ENCODE measurements at places on chromosomes 6 and 20.
A peak's percentile ranks its signal among the peaks of the same experiment; 100 is the strongest.

GRCh38 chr6:137016356-137016755 lies 28.4 kb downstream of the IL20RA start:
- no peak for DNase-seq

- DNase-seq: no peak
Measured at GRCh38 chr6:34195726-34196115, 41.0 kb upstream of the HMGA1 start.

- DNase-seq: no peak
Measured at GRCh38 chr6:130610303-130610702, 216.9 kb upstream of the SMLR1 start.

DNA sequence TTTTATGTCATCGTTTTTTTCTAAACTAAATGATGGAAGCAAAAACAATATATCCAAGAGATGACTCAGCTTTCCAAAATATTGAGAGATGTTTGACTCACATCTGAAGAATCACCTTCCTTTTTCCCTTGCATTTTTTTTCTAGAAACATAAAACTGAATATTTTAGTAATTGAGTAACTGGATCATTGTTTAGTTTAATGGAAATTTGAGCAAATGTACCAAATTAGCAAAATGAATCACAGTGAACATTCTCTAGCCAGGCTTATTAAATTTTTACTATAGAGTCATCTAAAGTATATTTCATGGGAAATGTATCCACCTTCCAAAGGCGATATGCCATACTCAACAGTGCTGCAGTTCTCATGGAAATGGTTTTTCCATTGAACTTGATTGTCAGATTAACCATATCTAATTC lies 145.5 kb downstream of the TENT5A start:
- no peak for DNase-seq

GRCh38 chr20:51050531-51051075 lies 27.7 kb upstream of the KCNG1 start:
- no peak for DNase-seq

GRCh38 chr6:53532061-53532797 lies 12.7 kb downstream of the GCLC start:
- no peak for DNase-seq

DNA sequence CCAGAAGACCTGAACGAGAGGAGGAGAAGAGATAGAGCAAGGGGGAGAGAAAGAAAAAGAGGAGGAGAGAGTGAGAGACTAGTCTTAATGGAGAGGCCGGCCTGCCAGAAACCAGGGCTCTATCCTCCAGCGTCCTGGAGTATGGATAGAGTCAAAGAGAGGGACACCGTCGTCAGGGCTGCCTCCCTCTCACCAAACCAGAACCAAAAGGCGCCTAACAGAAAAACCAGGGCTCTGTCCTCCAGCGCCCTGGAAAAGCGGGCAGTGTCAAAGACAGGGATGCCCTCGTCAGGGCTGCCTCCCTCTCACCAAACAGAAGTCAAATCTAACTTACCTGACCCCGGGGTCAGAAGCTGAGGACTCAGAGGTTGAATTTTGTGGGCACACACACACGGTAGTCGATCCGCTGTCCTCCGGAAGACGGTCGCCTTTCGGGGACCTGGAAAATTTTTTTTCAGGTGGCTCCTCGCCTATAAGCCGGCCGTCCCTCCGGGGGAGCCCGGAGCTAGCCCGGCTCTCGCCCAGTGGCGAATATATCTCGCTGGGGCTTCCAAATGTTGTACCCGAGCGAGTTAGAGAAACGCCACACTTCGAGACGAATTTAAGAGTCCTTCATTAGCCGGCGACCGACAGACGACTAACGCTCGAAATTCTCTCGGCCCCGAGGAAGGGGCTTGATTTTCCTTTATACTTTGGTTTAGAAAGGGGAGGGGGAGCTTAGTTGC lies 148.2 kb downstream of the TRIM27 start:
- DNase-seq: no peak

GRCh38 chr6:40512340-40512739 lies 74.8 kb downstream of the LRFN2 start:
- no peak for DNase-seq

DNA sequence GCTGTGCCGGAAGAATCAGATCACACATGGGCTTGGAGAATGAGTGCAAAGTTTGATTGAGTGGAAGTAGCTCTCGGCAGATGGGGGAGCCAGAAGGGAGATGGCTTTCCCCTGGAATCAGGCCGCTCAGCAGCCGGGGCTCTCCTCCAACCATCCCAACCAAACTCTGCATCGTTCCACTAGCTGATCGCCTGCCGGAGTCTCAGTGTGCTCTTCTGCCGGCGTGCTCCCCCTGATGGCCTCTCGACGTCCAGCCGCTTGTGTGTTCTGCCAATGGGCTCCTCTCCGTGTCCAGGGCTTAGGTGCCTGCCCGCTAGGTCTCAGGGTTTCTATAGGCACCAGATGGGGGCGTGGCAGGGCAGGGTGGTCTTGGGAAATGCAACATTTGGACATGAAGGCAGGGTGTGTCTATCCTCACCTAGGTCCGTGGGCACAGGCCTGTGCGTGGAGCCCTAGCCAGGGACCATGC lies 4.9 kb upstream of the BIRC7 start:
- DNase-seq: no peak

- no peak for DNase-seq
Measured at GRCh38 chr20:51335329-51335841, 207.1 kb downstream of the NFATC2 start.

DNA sequence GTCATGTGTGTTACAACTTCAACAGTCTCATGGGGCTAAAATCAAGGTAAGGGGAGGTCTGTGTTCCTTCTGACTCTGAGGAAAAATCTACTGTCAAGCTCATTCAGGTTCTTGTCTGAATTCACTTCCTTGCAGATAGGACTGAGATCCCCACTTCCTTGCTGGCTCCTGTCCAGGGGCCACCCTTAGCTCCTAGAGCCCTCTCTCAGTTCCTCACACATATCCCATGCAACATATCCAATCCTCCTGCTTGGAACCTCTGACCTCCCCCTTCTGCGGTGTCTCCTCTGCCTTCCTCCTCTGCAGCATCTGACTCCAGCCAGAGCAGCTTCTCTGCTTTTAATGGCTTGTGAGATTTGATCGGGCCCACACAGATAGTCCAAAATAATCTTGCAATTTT lies 27.1 kb upstream of the MICB start:
- DNase-seq: no peak

DNA sequence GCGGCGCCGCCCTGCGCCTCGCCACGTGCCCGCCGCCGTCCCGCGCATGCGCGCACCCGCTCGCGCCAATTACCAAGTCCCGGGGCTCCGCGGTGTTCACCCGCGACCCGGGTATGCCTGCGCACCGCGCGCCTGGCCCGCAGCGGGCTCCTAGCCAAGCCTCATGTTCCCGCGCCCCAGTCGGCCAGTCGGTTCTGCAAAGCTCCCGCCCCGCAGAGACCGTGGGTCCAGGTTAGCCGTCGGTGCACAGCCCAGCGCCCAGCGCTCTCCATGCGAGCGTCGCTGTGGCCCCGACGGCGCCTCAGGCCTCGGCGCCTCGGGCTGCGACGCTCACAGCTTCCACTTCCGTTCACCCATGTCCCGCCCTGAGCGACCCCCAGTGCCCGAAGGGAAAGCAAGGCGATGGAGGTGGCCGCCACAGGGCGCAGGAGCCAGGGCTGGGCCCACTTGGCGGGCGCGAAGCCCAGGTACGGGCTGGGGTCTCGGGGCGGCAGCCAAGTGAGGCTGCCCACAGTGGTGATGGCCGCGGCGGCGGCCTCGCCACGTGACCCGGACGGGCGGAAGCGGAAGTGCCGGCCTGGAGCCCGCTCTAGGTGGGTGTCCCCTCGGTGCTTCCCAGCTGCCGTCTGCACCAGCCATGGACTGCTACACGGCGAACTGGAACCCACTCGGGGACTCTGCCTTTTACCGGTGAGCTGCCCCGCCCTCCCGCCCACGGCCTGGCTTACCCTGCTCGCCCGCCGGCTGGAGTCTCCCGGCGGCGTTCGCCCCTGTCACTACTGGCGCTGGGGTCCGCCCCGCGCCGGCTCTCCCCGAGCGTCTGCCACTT lies at the start of the genes PCED1A and VPS16:
PCED1A (minus strand) TSS at position 518 of the 829 bp plus-strand sequence. CDS start 743 bp downstream, outside the sequence.
VPS16 (plus strand) TSS at position 608 of the 829 bp plus-strand sequence; CDS start at position 638, 30 bp downstream.
- peak; percentile 89 for DNase-seq

GRCh38 chr6:13445005-13445743 lies 42.2 kb downstream of the GFOD1 start:
- DNase-seq: no peak

DNA sequence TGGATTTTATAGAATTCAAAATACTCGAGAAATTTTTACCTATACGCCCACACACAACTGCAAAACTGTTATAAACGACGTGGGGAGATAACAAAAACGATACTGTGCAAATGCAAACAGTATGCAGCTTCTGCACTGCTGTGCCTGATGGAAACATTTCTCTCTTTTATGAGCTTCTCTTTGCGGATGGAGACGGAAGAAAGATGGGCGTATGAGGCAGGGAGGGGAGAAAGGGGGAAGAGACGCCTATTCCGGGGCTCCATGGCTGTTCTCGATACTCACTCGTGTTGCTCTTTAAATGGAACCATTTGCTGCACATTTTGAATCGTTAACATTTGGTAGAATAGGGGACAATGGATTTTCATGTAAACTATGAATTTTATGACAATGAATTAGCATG lies 69.1 kb upstream of the EXOC2 start:
- no peak for DNase-seq

- no peak for DNase-seq
Measured at GRCh38 chr6:47083586-47084047, 41.5 kb upstream of the ADGRF1 start.

DNA sequence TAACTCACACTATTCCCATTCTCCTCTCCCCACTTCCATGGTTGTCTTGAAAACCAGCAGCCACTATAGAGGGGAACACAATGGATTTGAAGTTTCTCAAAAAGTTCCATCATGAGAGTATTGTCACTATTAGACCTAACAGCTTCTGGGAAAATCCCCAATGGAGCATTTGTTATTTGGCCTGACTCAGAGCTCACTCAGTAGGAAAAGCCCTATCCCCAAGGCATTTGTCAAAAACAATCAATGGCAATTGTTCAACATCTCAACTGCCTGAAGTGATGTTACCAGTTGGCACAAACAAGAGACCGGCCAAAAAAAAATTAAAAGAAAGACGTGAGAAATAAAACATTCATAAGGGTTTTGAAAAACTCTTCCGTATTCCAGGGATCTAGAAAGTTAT lies 98.8 kb downstream of the MYLK4 start:
- no peak for DNase-seq

- DNase-seq: no peak
Measured at GRCh38 chr6:132132924-132133639, 181.9 kb upstream of the CCN2 start.

DNA sequence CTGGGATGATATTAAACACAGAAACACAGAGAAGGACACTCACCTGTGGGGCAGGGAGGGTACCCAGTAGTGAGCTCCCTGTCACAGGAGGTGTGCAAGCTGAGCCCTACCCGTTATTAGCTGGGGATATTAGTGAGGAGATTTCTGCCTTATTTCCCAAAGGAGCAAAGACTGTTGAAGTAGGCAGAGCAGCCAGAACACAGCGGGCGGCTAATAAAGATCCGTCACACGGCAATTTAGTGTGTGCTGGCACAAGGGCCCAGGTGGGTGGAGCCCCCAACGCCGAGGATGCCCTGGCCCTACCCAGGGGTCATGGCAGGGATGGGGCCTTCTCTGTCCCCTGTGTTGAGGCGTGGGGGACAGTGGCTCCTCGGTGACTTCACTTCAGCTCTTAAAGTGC lies 8.3 kb downstream of the VSTM2L start:
- no peak for DNase-seq

- no peak for DNase-seq
Measured at GRCh38 chr6:56913285-56914074, 41.4 kb upstream of the BEND6 start.

DNA sequence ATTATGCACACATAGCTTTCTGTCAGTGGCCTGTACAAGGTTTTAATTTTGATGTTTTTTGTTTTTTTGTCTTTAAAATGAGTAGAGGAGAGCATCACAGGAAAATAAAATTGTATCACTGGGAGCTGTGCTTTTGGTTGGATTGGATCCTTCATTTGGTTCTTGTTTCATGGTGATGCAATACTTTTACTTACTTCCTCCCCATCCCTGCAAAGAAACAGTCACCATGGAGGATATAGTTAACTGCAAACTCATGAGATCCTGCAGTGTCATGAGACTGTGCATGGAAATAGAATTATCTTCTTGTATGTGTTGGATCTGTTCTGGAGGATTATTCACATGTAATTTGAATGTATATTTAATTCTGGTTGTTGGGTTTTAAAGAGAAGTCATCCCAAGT lies 122.3 kb downstream of the JARID2 start:
- no peak for DNase-seq

- DNase-seq: no peak
Measured at GRCh38 chr20:37526238-37526838, 1.3 kb downstream of the BLCAP start.

- no peak for DNase-seq
Measured at GRCh38 chr6:146827216-146827928, 228.6 kb downstream of the ADGB start.

GRCh38 chr20:37323985-37324384 lies 22.0 kb upstream of the SRC start:
- DNase-seq: no peak

DNA sequence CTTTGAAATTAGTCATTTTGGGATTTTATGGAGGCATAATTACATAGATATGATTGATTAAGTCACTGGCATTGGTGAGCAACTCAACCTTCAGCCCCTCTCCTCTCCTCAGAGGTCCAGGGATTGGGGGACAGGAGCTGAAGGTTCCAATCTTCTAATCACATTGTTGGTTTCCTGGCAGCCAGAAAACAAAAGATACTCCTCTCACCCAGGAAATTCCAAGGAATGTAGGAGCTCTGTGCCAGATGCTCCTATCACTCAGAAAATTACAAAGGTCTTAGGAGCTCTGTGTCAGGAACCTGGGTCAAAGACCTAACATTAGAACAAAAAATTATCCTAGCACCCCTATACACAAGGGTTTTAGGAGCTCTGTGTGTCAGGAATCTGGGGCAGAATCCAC lies 679.7 kb upstream of the ID4 start:
- no peak for DNase-seq

DNA sequence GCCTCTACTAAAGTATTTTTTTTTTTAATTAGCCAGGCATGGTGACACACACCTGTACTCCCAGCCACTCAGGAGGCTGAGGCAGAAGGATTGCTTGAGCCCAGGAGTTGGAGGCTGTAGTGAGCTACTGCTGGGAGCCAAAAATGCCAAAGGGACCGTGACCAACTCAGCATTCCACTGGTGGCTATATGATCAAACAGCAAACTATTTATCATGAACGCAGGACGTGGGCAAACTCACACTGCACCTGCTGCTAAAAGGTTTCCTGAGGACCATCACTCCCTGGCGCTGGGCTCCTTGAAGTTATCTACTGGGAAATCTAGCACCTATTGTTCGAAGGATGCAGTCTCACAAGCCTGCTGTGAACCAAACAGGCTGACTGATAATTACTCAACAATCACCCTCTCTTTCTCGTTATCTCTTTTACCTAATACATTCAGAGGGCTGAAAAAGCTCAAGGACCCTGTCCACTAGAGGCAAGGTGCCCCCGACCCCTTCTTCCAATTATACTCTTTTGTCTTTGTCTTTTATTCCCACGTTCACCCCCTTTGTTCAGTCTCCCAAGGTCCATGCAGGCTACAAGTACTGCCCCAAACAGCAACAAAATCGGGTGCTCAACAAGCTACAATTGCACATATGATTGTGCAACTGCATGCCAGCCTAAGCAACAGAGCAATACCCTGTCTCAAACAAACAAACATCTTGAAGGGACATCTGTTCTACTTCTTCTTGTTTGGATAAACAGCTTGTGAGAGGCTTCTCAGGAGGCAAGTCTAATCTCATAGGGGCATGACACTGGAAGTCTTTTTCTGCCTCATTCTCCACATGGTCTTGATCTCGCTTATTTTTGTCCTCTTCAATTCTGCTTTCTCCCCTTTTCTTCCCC lies 47.7 kb upstream of the PLN start:
- no peak for DNase-seq

- DNase-seq: no peak
Measured at GRCh38 chr6:12485226-12485764, 195.1 kb downstream of the EDN1 start.

GRCh38 chr20:61027218-61027617 lies 224.8 kb upstream of the CDH4 start:
- no peak for DNase-seq
